GM12865 (cell line): ENCODE measurements at places on chromosomes 7 and 10.
A peak's percentile ranks its signal among the peaks of the same experiment; 100 is the strongest.

GRCh38 chr10:70510904-70511303 is 32.3 kb downstream of the PALD1 start:
- DNase-seq = no peak

DNA sequence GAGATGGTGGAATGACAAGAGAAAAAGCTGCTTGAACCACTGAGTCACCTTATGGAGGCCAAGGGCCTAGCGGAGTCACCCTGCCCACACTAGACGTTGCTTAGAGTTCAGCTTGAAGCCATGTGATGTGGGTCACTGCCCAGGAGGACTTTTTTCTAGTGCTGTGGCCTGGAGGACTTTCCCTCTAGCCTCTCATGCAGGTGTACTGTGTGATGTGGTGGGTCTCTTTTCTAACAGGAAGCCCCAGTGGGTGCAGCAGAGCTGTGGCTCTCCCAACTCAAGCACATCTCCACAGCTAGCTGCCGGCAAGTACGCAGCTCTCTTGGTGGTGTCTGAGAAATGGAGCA is 13.6 kb downstream of the POR start:
- peak; percentile 87 for DNase-seq

DNA sequence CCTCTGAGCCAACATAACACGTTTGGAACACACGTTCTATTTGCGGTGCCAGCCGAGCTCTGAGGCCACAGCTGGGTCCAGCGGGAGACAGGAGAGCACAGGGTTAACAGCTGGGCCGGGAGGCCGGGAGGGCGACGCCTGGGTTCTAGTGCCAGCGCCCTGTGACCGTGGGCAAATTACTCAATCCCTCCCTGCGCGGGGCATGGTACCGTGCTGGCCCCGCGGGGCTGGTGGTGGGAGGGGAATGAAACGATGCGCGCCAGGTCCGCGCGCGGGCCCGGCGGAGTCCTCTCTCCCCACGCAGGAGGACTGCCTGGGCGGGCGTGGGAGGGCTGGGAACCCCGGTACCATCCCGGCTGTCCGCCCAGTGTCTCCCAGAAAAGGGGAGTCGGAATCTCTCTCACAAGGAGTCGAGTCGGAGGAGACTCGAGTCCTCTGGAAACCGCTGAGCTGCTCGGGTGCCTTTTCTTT is 30.4 kb downstream of the LEP start:
- no peak for DNase-seq

- no peak for DNase-seq
Observed at GRCh38 chr7:18312482-18312881, 183.1 kb upstream of the HDAC9 start.

GRCh38 chr7:92557249-92557648 is 28.7 kb downstream of the RBM48 start:
- DNase-seq = no peak

DNA sequence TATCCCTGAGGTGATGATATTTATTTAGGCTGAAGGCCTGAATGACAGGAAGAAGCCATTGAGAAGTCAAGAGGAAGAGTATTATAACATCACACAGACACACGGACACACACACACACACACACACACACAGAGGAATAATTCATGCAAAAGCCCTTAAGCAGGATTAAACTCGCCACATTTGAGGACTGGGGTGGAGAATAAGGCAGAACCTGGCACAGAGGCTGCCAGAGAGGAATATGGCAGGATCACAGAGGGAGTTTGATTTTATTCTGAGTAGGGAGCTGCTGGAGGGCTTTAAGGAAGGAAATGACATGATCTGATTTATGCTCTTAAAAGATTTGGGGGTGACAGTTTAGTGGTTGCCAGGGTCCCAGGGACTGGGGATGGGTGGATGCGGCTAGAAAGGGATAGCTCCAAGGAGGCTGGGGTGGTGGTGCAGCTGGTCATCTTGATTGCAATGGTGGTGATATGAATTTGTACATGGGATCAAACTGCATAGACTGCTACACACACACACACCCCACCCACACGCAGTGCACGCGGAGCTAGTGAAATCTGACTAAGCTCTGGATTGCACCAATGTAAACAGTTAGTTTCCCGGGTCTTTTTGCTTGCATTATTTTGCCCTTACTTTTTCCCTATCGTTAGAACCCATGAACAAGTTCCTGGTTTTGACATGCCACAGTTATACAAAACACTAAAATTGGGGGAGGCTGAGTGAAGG is 11.2 kb downstream of the SMURF1 start:
- DNase-seq = no peak
